EL (cell line): ENCODE measurements at places on chromosomes 3 and 15.
A peak's percentile ranks its signal among the peaks of the same experiment; 100 is the strongest.

GRCh38 chr3:115227461-115227860 is 80.4 kb upstream of the ZBTB20 start:
- DNase-seq: peak; percentile 54

DNA sequence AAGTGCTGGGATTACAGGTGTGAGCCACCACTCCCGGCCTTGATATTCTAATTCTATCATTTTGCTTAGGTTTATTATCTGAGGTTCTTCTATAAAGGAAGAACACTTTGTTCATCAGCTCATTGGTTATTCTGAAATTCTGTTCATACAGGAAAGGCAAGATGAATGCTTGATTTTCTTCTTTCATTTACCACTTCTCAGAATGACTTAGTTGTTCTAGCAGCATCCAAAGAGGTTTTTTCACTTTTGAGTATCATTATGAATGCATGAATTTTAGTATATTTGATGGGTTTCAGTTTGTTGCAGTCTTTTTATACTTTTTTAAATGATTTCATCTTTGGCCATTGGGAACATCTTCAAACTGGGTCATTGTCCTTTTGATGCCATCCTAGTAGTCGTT is 51.8 kb downstream of the RNF111 start:
- no peak for DNase-seq

DNA sequence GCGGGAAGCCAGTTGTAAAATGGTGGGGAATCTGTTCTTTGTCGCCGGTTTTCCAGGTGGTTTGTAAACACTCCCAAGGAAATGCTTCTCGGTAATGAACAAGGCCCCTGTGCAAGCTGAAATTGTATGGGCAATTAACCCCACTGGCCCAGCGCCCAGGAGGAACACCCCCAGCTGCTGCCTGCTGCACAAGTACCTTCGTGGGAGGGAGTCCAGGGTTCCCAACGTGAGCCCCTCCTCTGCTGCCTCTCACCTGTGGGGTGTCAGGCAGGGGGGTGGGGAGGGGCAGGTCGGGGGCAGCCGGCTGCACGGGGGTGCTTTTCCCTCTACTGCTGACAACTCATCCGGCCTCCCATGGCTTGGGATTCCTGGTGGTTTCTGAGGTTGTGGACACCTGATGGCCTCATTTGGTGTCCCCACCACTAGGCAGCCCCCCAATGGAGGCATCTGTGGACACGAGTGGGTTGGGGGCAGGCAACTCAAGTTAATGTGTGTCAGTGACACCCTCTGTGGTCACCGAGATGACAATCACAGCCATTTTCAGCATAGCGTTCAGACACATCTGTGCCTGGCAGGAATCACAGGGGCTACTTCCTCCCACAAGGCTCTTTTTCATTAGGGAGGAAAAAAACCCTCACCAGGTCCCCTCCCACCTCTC is 35.6 kb upstream of the PRR23E start:
- DNase-seq: no peak

- DNase-seq: no peak
These were observed 8.6 kb downstream of the ANP32A start for GRCh38 chr15:68812069-68812468.

DNA sequence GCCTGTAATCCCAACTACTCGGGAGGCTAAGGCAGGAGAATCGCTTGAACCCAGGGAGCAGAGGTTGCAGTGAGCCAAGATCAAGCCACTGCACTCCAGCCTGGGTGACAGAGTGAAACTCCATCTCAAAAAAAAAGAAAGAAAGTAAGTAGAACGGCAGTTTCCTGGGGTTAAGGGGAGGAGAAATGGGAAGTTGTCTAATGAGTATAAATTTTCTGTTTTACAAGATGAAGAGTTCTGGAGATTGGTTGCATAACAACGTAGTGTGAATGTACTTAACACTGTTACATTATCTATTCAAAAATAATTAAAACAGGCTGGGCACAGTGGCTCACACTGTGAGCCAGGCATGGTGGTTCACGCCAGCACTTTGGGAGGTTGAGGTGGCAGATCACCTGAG is 45.4 kb downstream of the GRK7 start:
- DNase-seq: no peak

GRCh38 chr3:55162031-55162795 is 234.4 kb upstream of the LRTM1 start:
- peak; percentile 88 for DNase-seq

GRCh38 chr15:50064673-50065072 is 54.4 kb downstream of the ATP8B4 start:
- DNase-seq: no peak

DNA sequence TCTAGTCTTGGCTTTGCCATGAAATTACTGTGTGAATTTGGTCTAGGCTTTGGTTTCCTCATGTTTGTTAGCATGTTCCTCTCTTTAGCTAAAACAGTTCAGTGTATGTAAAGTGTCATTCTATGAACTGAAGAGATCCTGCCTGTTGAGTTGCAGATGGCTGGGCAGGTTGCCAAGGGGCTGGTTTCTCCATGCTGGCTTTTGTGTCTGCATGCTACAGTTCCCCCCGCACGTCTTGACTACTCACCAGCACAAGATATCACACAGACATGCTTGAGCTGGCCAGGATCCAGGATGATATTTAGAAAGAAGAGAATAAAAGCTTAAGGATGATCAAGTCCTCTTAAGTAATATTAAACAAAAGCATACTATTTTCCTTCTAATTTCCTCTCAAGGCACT is 90.2 kb downstream of the CERS3 start:
- DNase-seq: peak; percentile 8

- peak; percentile 58 for DNase-seq
These were observed 67.9 kb downstream of the ULK4 start for GRCh38 chr3:41893977-41894376.

DNA sequence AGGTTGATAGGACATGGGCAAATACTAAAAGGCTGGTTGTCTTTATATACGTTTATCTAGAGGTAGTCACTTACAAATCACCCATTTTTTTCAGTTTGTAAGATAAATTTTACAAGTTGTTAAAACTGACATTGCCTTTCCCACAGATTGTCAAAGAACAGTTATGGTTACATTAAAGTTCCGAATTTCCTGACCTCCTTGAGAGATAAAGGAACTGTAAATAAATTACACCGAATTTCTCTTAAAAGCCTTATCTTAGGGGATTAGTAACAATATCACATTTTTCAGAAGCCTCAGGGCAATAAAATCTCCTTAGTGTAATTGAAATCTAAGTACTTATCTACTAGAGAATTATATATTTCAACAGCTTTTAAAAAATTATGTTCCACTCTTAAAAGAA is 49.5 kb downstream of the ZPLD1 start:
- no peak for DNase-seq

DNA sequence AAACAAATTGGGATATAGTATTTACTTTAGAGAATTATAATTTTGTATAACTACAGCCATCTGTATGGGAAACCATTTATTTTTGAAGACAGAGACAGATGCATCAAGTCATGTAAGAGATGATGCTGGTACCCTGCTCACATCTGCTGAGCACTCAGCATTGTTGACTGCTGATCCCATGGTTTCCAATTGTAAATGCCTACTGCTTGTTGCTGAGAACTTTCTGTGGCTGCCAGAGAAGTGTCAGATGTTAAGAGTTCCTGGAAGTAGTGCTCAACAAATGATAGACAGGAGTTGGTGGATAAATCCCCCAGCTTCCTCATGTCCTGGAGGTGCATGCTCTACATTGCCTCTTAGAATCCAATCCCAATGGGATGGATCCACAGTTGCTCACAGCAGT is 167.1 kb downstream of the OXSM start:
- DNase-seq: no peak

DNA sequence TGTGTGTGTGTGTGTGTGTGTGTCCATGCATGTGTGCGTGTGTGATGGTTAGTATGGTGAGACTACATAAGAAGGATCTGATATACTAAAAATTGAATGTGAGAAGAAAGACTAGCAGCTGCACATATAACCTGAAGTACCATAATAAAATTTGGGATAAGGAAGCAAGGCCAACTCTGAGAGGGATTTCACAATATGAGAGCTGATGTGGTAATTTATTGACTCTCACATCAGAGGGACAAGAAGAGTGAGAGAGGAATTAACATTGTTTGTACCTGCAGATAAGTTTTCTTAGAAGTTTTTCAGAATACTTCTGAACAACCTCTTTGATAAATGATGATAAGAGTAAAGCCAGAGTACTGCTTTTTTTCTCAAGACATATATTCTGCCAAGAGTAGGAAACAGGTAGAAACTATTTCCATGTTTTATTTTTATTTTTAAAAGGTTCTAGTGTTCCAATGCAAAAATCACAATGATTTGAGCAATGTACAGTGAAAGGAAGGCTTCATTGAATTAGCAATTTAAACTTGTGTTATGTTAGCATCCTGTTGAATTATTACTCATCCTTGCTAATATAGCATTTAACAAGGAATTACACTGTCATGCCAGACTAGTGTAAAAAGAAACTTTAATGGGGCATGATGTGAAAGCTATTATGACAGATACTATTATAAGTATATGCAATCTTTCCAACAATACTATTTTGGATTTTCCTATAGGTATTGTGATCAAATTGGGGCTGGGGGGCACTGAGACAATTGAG is 415.5 kb upstream of the ARPP21 start:
- DNase-seq: no peak

DNA sequence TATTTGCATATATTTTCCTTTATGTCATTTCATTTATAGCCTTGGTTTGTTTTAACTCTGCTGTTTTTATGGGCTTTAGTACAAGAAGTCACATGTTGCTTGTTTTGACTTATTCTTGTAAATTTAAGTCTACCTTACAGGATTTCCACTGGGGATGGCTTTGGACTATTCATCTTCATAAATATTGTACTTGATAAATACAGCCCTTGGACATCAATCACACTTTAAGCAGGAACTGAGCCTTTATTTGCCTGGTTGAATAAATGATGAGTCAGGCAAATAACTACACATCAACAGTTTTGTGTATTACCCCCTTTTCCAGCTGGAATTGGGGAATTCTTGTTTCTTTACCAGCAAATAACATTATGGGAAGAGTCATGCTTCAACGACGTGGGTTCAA is 286.0 kb downstream of the CNTN3 start:
- DNase-seq: no peak

DNA sequence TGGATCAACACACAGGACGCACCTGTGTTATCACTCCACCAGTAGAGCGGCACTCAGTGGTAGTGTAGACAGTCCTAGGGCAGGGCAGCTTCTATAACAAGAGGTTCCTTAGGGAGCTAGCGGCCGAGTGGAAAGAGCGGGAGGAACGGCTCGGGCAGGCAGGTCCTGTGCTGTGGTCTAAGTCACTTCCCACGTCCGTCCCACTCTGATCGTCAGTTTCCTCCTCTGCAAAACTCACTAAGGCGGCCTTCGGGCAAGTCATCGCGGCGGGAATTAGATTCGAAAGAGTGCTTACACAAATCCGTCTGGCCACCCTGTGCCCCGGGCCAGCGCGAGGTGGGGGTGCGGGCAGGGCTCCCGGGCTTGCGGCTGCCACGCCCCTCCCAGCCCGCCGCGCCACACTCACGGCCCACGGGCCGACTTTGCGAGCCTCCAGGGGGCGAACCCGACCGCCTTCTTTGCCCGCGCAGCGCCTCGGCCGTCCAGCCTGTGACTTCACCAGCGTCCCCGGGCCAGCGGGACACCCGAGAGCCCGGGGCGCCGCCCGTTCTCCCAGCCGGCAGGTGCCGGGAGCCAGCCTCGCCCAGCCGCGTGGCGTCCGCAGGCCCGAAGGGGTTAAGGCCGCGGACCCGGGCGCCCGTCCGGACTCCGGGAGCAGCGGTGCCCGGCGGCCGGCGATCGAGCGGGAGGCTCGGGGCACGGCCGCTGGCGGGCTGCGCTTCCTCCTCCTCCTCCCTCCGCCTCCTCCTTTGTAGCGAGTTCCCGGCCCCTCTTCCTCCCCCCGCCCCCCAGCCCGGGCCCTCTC is 416 bp upstream of the CORO2B start:
- DNase-seq: peak; percentile 74

DNA sequence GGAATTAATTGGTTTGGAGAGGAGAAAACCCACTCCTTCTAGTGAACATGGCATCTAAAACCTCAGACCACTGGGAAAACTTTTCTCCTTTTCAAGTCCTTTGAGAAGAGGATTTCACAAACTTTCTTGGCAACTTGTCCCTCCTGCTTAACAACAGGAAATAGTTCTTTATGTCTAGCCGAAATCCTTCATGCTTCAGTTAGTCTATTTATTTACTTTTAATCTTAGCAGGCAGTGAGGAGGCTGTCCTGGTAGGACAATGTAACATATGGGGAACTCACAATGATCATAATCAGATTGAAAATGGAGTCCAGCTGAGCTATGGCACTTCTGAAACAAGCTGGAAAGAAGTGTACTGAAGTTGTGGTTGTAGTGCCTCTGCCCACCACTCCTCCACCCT is 50.6 kb downstream of the KY start:
- DNase-seq: no peak

DNA sequence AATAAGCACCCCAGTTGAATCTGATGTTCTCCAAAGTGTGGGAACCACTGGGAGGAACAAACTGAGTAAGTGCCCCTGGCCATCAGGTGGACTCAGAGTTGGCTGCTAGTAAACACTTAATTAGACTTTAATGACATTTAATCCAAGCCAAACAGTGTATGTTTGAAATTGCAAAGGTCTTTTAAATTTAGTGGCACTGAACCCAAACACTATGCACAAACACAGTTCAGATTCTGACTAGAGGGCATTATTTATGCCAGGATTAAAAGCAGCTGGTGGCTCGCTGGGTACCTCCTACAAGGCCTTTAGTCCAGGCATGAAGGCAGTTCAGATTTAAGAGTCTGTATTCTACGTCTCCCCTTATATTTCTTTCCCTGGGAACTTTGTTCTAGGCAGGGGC is 264.8 kb downstream of the CLSTN2 start:
- no peak for DNase-seq

DNA sequence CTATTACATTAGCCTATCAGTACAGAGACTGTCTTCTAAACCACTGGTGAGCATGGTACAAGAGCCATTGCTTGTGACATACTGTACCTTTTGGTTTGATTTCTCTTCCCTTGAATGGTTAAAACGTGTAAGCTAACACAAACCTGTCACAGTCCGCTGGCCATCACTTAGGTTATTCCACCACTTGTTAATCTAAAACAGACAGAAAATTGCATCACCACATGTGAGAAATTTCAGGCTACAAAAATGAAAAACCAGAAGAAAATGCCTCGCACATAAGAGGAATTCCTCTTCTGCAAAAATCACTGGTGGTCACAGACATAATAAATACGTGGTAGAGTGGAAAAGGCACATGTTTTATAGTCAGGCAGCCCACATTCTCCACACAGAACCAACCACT is 22.1 kb downstream of the PARL start:
- no peak for DNase-seq

DNA sequence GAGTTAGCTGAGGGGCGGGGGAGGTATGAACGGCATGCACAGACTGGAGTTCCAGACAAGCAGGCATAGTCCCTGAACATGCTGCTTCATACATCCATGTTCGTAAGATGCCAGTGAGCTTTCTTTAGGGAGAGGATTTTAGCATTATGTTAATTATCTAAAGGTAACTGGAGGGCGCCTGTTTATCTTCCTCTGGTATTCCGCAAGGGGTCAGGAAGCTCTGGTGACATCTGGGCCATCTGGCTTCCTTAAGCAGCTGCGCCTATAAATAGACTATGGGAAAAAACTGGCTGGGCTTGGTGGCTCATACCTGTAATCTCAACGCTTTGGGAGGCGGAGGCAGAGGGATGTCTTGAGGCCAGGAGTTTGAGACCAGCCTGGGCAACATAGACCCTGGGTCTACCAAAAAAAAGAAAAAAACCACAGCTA is 1.5 kb upstream of the FBXO22 start:
- no peak for DNase-seq
